Activated CD4-positive, CD25-positive, alpha-beta regulatory T cell treated with anti-CD3 and anti-CD28 coated beads, Interleukin-2, amount 50 U/mL, for 24 hours (primary cell): ENCODE measurements at places on chromosomes 4 and X.

DNA sequence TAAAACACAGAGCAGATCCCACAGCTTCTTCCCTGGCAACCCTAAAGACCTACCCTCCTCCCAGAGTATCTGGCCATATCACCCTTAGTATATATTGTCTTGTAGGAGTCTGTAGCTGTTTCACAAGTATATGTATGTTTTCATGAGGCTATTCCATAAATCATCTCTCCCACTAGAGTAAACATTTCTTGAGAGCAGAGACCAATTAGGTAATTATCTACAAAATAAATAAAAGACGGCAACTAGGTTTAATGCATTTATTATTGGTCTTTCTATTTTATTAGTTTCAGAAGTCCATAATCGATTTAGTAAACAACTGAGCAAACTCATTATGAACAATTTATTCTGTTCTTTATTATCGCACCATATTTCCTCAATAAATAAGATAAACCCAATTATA lies 7.0 kb downstream of the ACOT9 start:
- no peak for ATAC-seq

DNA sequence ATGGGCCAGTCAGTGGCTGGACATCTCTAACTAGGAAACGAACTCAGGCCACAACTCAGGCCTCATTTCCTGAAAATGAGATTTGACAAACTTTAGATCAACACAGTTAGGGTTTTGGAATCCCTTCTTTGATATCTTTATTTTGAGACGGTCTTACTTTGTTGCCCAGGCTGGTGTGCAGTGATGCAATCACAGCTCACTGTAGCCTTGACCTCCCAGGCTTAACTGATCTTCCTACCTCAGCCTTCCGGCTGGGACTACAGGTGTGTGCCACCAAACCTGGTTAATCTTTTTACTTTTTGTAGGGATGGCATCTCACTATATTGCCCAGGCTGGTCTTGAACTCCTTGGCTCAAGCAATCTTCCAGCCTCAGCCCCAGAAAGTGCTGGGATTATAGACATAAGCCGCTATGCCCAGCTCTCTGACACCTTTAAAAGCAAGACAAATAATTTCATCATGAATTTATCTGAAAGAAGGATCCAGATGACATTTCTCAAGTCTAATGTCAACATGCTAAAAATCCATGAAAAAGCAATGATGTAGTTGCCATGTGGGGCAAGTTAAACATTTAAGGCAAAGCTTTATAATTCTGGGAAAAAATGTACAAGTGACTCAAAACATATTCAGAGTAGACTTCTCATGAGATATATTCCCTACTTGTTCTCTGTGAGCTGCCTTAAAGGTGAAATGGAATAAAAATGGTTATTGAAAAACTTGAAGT lies 89.1 kb upstream of the CBR4 start:
- no peak for ATAC-seq

DNA sequence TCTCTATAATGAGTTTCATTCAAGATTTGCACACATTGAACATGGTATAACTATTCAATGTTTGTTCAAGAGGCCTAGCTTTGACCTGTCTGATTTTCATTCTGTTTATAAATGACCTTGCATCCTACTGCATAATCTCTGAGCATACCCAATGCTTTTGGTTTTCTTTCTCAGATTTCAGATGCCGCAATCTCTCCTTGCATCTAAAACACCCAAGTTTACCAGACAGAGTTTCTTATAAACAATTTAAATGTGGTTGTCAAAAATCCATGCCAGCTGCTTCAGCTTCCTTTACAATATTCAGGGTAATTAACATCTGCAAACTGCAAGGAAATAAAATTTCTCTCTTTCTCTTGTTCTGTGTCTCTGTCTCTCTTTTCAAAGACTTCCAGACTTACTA lies 123.0 kb upstream of the PCDH18 start:
- ATAC-seq, result no peak

DNA sequence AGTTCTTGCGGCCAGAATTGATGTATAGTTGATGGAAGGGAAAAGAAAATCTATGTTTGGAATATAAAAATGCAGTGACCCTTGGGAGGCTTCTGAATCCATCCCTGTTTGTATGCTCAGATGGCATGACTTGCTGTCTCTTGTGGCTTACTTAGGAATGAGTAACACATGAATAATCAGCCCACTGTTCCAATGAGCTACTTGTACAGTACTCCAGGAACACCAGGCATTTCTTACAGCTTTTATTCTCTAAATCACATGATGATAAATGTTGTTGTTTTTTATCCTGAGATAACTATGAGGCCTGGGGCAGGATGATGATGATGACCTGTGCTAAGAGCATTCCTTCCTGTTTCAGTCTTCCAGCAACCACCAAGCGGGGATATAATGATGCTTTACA lies 18.9 kb downstream of the TMPRSS11E start:
- no peak for ATAC-seq

- ATAC-seq, result no peak
These were observed 55.1 kb downstream of the SPATA18 start for GRCh38 chr4:52106191-52106590.
